Cerebellar cortex (tissue), 1 donor: ENCODE measurements at places on chromosomes 3 and 15.
A peak's percentile ranks its signal among the peaks of the same experiment; 100 is the strongest.

DNA sequence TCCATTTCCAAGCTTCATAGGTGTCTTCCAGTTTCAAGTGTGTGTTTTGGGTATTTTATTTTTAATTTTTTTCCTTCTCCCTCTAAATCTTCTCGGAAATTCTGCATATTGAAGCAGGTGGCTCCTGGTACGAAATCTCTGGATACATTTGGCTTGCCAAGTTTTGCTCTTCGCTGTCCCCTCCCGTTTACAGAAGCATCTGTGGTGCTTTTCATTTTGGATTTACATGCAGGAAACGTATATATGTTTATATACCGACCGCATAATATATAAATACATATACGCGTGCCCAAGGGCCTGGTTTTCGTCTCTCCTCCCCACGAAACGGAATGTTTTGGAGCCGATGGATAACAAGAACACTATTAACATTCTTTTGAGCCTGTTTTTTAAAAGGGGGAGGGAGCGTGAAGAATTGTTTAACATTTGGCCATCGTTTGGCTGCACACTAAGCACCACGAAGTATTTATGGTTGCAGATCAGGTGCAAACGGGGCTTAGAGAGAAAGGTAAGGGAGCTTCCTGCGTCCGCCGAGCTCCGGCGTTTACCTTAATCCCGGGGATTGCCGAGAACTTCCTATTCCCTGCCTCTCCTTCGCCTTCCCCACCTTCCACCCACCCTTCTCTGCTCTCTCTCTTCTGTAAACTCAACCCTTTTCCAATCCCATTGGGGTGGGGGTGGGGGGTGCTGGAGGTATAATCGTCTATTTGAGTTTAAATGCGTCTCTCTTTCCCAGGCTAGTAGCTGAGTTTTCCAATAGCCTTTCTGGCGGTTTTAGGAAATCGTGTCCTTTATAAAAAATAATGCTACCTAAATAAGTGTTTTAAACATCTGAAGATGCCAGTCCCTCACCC, 1.1 kb upstream of the NLGN1 start:
- DNase-seq, result peak; percentile 69

DNA sequence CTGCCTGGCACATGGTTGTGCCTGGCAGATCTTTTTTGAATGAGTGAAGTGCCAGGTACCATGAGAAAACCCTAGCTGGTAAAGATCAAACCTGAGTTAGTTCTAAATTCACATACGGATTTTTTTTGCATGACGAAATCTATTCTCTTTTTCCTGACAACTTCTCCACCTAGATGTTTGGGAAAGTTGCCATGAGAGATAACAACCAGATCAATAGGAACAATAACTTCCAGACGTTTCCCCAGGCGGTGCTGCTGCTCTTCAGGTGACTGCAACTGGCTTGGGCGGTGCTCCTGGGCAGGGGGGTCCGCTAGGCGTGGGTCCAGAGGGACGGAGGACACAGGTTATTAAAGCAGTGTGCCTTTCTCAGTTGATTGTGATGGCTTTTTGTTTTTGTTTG, 71.8 kb downstream of the CHDH start:
- no peak for DNase-seq

DNA sequence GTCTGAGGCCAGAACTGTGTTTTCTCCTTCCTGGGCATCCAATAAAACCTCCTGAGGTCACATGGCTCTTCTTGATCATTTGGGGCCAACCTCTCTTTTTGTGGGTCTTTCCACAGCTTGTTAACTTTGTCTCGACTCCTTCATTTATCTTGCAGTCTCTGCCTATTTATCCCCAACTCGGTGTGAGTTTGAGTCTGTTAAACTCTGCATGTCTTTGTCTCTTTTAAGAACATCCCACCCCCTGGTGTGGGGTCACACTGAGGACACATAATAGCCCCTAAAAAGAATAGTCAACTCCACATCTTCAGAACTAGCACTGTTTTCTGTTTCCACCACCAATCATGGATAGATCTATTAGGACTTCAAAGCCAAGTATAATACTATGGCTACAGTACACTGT, 187.2 kb downstream of the TLE3 start:
- DNase-seq, result no peak

- DNase-seq, result no peak
These were observed 1.1 kb downstream of the CASR start for GRCh38 chr3:122184591-122184929.

DNA sequence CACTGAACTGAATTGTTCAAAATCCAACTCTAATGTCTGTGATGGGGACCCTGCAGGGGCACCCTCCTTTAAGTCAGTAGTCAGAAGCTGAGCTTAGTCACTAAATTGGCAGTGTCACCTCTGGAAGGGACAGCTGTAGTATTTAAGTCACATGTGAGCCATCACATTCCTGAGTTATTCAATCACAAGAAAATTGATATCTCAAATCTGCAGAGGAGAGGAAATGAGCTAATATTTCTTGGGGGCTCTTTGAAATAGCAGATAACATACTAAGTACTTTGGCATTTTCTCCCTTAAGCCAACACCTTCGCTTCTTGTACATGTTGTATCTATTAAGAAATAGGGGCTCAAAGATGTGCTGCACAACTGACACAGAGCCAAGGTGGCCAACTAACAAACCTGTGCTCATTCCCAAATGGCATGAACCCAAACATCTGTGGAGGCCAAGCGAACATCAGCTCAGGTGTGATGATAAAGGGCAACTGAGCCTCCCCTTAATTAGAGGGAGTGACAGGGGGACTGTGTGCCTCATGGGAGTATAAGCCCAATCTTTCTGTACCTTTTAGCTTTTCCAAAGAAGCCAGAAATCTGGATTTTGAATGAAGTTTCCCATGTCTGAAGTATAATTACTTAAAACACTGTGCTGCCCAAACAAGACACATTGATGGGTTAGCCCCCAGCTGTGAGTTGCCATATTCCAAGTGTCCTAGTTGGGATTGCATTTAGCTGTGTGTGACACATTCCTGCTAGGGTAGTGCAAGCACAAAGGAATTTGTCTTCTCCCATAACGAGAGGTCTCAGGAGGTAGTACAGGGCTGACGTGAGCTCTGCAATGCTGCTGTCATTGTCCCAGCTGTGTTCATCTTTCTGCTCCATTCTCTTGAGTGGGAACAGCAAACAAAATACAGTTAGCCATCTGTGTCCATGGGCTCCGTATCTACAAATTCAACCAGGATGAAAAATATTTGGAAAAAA, 63.3 kb downstream of the ABHD5 start:
- DNase-seq, result no peak

GRCh38 chr3:118536764-118537163, 497.9 kb downstream of the IGSF11 start:
- DNase-seq, result no peak

GRCh38 chr3:125032100-125032643, 23.6 kb downstream of the HEG1 start:
- no peak for DNase-seq
